SHP77 treated with DMSO at 0.1 percent for 48 hours (cell line): ENCODE measurements at places on chromosomes 4 and X.

DNA sequence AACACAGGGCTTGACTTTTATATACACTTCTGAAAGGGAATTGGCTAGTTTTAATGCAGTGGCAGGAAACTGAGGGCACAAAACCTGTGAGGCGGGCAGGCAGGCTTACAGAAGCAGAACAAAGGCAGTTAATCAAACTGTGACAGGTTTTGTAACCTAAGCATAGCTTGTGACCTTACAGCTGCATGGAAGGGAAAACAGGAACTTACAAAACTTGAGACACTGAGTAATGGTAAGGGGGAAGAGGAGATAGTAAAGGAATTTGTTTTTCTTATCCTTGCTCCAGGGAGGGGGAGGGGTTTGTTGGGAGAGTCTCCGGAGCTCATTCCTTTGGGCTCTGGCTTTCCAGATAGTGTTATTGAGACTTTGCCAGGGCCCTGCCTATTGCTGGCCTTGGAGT lies 55.6 kb downstream of the SLITRK4 start:
- no peak for DNase-seq

GRCh38 chrX:104282166-104282725 lies 27.5 kb upstream of the ESX1 start:
- no peak for DNase-seq

GRCh38 chrX:129634541-129634940 lies 20.2 kb downstream of the APLN start:
- DNase-seq: no peak

GRCh38 chrX:50815120-50815519 lies 1.1 kb upstream of the SHROOM4 start:
- no peak for DNase-seq

- DNase-seq: no peak
These were observed 98.2 kb downstream of the USP46 start for GRCh38 chr4:52560844-52561280.

DNA sequence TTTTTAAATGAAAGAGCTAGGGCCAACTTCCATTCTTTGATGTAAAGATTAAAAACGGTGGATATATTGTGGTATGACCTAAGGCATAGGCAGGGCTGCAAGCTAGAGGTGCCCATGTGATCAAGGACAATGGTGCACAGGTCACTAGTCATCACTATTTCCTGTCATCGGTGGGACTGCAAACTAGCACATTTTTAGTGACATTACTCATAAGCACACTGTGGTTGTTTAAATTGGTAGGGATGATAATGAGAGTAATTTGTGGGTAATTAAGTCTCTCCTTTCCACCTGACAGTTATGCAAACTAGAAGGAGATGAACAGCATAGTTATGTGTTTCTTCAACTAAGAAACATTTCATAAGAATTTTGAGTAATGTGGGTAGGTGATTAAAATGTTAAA lies 85.4 kb downstream of the GPRIN3 start:
- no peak for DNase-seq

DNA sequence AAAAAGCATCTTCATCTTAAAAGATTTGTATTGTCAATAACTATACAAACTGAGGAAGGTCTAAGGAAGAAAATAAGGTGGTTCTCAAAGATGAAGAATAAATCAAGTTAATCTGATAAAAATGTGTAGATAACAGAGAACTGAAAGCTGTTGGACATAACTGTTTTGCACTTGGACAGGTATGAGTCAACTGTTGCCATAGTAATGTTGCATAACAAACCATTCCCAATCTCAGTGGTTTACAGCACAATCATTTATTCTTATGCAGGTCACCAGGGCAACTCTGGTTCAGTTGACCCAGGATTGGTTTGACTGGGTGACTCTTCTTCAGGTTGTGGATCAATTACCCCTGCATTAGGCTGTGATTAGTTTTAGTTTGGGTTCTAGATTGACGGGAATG lies 2197.7 kb downstream of the ARAP2 start:
- DNase-seq: no peak

- DNase-seq: no peak
These were observed 341.8 kb upstream of the GALNT7 start for GRCh38 chr4:172826861-172827260.

GRCh38 chr4:29852537-29852936 lies 867.6 kb upstream of the PCDH7 start:
- DNase-seq: no peak

DNA sequence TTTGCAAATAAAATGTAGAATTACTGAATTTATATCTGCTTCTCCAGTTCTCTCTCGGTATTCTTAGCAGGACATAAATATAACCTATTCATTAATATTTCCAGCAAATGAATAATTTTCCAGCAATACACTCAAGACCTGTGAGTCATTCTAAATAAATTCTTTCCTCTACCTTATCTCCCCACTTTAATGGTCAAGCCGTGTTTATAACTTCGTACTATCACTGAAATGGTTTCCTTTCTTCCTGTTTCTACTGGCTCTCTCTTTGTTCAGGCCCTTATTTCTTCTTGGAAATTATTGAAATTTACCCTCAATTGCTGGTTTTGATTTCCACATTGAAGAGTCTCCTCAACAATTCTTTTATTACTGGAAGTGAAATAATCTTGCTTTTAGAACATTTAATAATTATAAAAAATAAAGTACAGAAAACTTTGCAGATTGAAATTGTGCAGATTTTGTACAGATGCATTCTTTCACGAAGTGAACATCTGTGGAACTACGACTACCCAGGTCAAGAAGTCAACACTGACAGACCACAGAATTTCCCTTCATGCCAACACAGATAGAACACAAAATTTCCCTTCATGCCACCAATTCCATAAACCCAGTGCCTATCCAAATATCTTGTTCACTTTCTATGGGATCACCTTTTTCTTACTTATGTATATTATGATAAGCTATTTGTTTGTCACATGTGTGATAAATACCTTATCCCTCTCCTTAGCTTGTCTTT lies 205.7 kb downstream of the FAT4 start:
- DNase-seq: no peak

- no peak for DNase-seq
These were observed 37.6 kb downstream of the PF4 start for GRCh38 chr4:73944061-73944875.

- DNase-seq: no peak
These were observed 69.5 kb upstream of the ANK2 start for GRCh38 chr4:112979881-112980421.

DNA sequence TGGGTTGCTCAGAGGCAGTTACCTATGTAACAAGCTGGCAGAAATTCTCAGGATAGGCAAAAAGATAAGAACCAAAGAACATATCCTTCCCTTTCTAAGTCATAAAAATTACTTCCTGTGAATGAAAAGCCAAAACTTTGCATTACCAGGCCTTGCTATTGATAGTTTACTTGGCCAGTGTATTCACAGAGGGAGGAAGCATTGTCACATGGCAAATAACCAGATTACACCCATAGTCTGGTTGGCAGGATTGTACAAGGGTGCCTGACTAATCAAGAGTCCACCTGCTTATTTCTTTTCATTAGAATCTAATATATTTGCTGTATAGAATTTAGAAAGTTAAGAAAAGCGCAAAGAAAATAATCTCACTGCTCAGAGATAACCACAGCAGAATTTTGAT lies 14.1 kb downstream of the XIAP start:
- no peak for DNase-seq

DNA sequence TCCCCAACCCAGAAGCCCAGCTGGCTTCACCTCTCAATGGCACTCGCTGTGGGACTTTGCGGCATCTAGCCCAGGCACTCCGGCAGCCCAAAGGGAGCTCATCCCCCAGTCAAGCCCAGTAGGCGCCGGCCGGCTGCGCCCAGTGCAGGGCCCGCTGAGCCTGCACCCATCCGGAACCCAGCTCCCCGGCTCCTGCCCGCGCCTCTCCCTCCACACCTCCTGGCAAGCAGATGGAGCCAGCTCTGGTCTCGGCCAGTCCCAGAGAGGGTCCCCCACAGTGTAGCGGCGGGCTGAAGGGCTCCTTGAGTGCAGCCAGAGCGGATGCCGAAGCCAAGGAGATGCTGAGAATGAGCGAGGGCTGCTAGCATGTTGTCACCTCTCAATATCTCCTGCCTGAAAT lies 116.8 kb upstream of the UGT8 start:
- no peak for DNase-seq

DNA sequence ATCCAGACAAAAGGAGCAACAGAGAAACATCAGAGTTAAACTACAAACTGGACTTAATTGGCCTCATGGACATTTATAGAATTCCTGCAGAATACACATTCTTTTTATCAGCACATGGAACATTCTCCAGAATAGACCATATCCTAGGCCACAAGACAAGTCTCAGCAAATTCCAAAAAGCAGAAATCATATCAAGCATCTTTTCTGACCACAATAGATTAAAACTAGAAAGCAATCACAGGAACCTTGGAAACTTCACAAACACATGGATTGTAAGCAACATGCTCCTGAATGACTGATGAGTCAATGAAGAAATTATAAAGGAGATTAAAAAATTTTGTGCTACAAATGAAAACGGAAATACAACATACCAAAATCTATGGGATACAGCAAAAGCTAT lies 526.7 kb downstream of the PCDH7 start:
- DNase-seq: no peak

DNA sequence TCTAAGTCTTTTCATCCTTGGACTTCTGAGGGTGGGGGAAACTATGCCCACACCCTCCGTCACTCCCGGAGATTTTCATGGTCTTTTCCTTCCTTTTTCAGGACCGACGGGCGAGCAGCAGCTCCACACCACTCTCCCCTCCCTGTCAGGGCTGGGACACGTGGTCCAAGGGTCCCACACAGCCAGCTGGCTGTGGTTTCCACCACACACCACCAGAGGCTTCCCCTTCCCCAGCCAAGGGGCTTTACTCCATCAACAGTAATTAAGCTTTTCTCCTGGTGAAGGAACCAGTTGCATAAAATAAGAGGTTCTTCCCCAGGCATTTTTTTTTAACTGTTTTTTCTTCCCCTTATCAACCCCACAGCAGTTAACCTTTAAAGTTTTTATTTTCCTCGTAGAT lies 453.9 kb downstream of the GPAT3 start:
- DNase-seq: no peak

DNA sequence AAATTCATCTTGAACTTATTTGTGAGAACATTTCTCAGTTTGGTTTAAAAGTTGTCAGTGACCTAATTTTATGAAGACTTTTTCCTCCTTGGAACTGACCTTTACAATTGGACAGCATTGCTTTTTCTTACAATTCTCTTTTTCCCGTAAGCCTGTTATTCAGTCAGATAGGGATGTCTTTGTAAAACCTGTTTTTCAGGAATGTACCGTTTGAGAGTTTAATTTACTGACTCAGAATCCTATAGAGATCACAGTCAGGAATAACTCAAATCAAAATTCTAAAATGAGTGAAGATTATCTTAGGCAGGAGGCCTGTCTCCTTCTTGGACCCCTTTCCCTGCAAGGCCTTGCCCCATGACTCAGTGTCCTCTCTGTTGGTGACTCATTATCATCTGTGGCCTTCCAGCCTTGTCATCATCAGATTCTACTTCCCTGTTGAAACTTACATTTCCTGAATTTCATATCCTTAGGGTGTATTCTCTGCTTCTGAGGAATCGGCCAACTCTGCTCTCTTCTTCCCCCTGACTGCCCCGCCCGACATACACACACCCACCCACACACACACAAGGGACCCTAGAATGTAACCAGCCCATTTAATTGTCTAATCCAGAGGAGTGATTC lies 99.8 kb downstream of the ARHGAP10 start:
- no peak for DNase-seq

GRCh38 chr4:30862196-30862595 lies 142.0 kb downstream of the PCDH7 start:
- DNase-seq: no peak

GRCh38 chr4:2408401-2408958 lies 10.0 kb downstream of the ZFYVE28 start:
- DNase-seq: no peak

GRCh38 chr4:98639523-98639922 lies 18.9 kb downstream of the TSPAN5 start:
- no peak for DNase-seq

DNA sequence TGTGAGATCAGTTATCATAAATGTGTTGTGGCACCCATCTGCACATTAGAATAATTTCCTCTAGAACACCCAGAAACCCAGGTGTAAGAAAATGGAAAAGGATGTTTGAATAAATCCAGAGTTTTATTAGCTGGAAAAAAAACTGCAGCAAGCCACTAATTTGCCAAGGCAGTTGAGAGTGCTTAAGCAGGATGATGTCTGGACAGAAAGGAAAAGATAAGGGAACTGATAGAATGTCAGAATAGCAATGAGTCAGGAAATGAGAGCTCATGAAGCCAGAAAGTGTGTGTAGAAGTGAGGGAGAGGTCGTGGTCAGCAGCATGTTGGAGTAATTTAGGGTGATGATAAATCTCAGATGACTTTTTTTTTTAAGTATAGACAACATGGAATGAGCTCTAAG lies 15.2 kb upstream of the NEUROG2 start:
- DNase-seq: no peak

- no peak for DNase-seq
These were observed 14.4 kb downstream of the MSN start for GRCh38 chrX:65681810-65682209.

- DNase-seq: no peak
These were observed 140.3 kb upstream of the CXCL13 start for GRCh38 chr4:77465271-77465670.

DNA sequence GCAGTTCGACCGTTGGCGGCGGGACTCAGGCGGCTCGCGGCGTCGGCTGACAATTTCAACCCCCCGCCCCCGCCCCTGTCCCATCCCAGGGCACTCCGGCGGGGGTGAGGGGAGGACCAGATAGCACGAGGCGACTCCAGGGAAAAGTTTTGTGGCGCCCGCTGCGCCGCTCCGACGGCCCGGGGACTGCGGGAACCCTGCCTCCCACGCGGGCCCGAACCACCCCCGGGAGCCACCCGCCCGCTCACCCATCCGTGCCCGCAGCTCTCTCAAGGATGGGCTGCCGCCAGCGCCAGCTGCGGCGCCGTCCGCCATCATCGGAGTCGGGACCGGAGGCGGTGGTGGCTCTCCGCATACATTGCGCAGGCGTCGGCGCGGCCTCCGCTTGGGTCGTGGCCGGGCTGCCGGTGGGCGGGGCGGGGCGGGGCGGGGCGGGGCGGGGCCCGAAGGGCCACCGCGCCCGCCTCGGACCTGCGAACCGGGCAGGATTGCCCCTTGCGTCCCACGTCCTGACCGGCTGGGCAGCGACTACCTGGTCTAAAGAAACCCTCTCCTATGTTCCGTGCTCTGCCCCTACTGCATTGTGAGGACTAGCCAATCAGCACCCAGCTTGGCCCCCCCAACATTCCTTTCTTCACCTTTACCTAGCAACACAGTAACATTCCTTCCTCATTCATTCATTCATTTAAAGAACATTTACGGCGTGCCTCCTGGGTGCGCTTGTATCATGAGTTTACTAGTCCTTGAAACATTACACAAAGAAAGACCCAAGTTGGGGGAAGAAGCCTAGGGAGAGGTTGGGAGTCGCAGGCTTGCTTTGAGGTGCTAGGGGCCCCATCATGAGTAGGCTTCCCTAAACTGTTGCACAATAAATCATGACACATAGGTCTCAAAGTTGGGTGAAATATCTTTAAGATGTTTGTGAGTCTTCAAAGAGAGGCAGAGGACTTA lies at the start of gene MAP7D3:
MAP7D3 (minus strand) TSS at position 360 of the 951 bp plus-strand sequence; CDS start at position 318, 42 bp downstream.
- DNase-seq: no peak
